ENCODE measurements at places on chromosomes 3 and 15. TPM values are rescaled to one million over a fixed set of nuclear protein-coding genes. Genes with fewer than 3 reads are reported as not detected.

DNA sequence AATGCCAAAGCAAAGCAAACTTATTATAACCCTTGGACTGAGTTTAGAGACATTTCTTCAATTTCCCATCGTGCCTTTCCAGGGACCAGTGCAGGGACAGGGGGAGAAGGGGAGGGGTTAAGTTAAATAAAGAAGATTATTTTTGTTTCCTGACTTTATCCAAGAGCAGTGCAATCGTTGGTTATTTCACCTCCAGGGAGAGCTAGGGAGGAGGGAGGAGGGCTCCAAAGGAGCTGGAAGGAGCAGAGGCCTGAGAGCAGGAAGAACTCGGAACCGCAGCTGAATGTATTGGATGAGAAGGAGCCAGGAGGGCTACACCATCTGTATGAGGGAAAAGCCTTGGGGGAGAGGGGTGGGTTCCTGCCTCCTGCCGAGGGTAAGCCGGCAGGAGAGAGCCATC lies 20.7 kb downstream of the HAPLN3 start:
- no peak overlapping the region for H3K27ac ChIP-seq
- H3K27me3 ChIP-seq: no peaks in the 10 kb centered on the region
- no peak for DNase-seq
- peaks cover 3% of the 10 kb centered on the region for H3K4me1 ChIP-seq
- no peaks in the 10 kb centered on the region for H3K36me3 ChIP-seq
- H3K4me3 ChIP-seq: no peak overlapping the region

DNA sequence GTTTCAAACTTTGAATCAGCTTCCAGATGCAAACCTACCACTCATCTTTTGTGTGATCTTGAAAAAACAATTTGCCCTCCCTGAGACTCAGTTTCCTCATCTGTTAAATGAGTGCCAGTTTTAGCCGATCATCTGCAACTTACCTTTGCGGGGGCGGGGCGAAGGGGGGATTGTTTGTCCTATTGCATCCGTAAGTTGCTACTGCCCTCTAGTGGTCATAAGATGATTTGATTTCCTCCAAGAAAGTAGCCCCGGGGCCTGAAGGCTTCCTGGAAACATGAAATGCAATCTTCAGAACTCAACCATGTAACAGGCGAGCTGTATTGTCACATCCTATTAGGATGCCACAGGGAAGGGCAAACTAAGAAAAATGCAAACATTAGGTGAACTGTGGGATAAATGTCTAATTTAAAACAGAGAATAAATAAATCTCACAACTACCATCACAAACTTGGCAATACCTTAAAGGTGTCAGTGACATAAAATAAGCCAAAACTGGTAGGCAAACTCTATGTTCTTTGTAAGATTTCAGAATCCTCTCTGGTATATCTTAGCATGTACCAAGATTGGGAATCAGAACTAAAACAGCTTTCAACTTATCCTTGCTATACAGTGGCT lies 63.5 kb upstream of the CLDN18 start:
- no peaks in the 10 kb centered on the region for H3K27me3 ChIP-seq
- no peaks in the 10 kb centered on the region for H3K36me3 ChIP-seq
- no peak overlapping the region for H3K4me3 ChIP-seq
- peak; percentile 75 for DNase-seq
- H3K4me1 ChIP-seq: no peaks in the 10 kb centered on the region

- H3K27ac ChIP-seq: no peak overlapping the region
- H3K4me3 ChIP-seq: no peak overlapping the region
- H3K36me3 ChIP-seq: peaks cover 4% of the 10 kb centered on the region
- H3K27me3 ChIP-seq: no peaks in the 10 kb centered on the region
Observed at GRCh38 chr3:4720316-4721075, 227.3 kb downstream of the ITPR1 start.

DNA sequence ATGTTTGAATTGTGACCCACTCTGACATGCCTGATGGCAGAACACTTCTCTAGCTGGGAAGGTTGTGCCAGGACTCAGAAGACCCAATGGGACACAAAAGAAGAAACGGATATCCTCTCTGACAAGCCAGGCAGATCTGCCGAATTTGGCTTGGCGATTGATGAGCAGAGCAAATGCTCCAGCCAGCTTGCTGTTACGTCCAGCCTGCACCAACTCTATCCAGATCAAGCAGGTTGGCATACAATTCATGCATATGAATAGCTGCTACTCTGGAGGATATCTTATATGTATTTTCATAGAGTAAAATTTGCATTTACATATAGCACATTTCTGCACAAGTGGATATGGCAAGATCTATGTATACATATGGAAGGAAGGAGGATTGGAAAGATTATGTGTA lies 102.8 kb downstream of the PEX5L start:
- no peak for DNase-seq
- H3K4me3 ChIP-seq: no peak overlapping the region
- peaks cover 1% of the 10 kb centered on the region for H3K27me3 ChIP-seq
- no peak overlapping the region for H3K27ac ChIP-seq

The PRTG gene
- total RNA-seq: 4.4 TPM
